Activated T-helper 1 cell treated with Interleukin-2 at 50 U/mL for 16 hours (primary cell): ENCODE measurements at places on chromosomes 6 and 20.

- DNase-seq, result no peak
These were observed 138.7 kb upstream of the SLC24A3 start for GRCh38 chr20:19073584-19074218.

DNA sequence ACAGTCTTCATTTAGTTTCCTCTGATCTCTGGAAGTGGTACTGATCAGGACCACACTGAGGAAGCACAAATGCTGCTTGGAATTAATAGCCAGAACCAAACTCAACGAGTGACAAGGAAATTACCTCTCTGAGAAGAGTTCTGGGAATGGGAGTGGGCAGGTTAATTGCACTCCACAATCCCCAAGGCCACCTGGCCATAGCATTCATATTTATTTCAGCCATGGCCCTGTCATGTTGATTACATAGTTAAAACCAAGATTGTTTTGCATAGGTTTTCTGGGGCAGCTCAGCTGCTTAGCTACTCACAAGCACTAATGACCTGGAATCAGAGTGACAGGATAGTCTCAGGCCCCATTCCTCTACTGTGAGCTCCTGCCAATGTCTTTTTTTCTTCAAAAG, 230.2 kb upstream of the RIMS1 start:
- no peak for DNase-seq

GRCh38 chr20:24958506-24959385, 9.7 kb downstream of the CST7 start:
- no peak for DNase-seq

- DNase-seq, result no peak
These were observed 69.7 kb downstream of the RFPL4B start for GRCh38 chr6:112416866-112417265.

GRCh38 chr6:150142670-150143515, at the start of gene PPP1R14C:
PPP1R14C (plus strand) TSS chr6:150143044; CDS start chr6:150143193, 149 bp downstream.
- DNase-seq, result no peak

GRCh38 chr20:44956410-44956809, 3.8 kb downstream of the TOMM34 start:
- no peak for DNase-seq

GRCh38 chr6:33288141-33288920, 708 bp downstream of the WDR46 start:
- no peak for DNase-seq

DNA sequence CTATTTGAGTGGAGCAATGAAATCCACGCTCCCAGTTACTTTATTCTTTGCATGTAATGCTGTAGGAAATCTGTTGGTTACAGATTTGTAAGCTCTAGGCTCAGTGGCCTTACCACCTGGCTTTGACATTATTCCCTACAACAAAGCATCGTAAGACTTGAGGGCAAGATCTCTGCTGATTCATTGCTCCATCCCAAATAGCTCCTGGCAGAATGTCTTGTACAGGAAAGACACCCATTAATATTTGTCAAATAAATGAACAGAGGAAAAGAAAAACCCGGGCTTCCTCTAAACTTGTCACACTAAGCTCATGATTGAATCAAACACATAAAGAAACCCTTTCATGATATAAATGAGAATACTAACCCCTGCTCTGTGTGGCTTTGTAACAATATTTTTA, 357.5 kb upstream of the RNF217 start:
- DNase-seq, result no peak

DNA sequence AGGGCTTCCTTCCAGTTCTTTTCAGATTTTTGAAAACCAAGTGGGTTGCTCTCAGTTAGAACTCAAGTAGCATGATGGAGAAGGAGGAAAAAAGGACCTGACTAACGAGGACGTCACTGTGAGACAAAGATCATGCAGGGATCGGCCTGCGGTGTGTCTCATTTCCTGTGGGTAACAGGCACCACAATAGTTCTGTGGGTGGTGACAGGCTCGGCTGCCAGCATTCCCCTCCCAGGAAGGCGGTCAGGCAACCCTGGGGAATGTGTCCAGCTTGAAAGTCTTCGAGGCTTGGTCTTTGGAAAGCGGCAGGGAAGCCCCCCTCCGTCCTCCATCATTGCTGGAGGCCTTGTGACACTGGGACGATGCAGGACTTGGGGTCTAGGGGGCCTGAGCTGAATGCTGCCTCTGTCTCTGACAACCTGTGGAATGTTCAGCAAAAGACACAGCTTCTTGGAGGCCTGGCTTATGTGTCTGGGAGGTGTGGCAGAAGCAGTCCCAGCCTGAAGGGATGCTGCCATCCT, 121.0 kb downstream of the BCAS1 start:
- DNase-seq, result peak; percentile 63

DNA sequence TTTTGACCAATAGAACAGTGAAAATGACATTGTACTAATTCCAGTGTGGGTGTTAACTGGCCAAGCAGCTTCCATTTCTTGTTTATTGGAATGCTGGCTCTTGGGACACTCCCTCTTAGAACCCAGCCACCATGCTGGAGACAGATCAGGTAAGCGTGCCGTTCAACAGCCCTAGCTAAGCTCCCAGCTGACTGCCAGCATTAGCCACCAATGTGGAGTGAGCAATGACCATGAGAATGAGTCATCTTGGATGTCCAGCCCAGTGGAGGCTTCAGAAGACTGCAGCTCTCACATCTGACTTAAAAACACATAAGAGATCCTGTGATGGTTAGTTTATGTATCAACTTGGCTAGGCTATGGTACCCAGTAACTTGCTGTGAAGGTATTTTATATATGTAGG, 3.0 kb upstream of the LINC00237 start:
- no peak for DNase-seq

DNA sequence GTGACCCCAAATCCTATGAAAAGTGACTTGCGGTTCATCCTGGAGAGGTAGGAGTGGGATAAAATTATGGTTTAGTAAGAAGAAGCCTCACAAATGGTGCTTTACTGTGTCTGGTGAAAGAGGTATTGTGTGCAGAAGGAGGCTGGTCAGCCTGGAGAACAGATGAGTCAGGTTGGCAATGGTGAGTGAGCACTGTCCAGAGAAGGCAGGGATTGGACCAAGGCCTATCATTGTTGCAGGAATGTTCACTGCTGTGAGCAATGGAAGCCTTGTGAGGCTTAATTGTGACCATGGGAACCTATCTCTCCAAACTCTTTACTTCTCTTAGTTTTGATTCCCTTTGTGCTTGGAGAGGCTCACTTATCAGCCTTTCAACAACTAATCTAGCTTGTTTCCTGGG, 89.0 kb upstream of the KCNK16 start:
- no peak for DNase-seq

- no peak for DNase-seq
These were observed 142.5 kb upstream of the FERMT1 start for GRCh38 chr20:6265204-6265904.

GRCh38 chr6:163707387-163708355, 293.2 kb downstream of the QKI start:
- no peak for DNase-seq

DNA sequence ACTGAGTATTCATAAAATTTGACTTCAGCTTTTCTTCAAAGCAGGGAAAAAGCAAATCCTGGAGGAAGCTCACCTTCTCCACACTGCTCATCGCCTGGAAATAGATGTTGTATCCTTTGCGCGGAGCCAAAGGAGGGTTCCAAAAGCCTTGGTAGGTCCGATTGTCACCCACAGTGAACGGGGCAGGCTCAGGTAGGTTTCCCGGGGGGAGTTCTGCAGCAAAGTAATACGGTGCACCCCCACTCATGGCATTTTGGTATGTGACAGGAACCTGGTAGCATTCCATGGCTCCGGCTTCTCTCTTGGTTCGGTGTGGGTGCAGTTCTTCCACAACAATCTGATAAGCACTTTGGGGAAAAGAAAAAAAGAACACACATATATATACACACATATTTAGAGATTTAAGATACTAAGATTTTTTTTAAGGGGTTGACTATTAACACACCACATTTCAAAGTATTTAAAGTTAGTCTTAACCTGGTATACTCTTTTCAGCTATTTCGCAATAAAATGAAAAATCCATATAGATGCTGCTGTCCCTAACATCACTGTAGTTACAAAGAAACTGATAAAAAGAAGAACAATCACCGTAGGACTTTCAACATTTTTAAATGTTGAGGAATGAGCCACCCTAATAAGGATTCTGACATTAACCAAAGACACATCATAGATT, 166.7 kb upstream of the THEMIS start:
- no peak for DNase-seq

DNA sequence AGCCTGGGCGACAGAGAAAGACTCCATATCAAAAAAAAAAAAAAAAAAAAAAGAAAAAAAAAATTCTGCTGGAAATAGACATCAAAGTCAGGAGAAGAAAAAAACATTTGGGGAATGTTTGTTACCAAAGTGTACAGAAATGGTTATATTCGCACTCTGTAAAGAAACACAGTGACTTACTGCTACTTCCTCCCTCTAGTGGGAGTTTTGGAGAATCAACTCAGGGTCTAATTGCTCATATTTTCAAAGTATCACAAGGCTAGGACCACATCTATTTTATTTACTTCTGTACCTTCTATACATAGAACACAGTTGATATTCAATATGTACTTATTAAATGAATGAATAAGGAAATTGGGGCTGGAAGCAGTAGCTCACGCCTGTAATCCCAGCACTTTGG, 24.4 kb downstream of the ARG1 start:
- no peak for DNase-seq

DNA sequence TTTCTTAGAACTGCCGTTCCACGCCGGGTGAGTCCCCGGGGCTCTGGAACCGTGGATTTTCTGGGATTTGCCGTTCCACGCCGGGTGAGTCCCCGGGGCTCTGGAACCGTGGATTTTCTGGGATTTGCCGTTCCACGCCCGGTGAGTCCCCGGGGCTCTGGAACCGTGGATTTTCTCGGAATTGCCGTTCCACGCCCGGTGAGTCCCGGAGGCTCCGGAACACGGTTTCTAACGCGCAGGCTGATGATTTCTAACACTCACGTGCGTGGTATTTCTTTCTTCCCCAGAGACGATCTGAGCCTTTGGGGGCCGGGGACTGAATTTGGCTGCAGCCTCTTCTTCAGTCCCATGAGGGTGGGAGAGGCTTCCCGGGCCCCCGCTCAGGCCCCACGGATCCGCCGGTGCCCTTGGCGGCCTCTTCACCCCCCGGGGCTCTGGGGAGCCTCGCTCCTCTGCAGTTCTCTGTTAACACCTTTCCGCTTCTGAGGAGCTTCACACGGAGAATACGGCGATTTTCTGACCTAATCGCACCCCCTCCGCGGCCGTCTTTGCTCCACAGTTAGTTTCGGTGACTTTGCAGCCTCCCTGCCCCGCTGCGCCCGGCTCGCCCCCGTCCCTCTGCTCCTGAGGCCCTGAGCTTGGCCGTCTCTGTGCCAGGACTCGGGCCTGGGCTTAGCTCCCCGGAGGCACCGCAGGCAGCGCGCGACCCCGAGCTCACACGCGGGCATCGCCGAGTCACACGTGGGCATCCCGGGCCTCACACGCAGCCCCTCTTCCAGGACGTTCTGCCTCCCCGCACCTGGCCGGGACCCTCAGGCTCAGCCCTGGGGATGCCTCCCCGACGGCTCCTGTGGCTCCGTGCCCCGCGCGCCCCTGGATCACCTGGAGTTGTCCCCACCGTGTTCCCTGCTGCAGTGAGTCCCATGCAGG, 7.2 kb upstream of the KIF25 start:
- no peak for DNase-seq

DNA sequence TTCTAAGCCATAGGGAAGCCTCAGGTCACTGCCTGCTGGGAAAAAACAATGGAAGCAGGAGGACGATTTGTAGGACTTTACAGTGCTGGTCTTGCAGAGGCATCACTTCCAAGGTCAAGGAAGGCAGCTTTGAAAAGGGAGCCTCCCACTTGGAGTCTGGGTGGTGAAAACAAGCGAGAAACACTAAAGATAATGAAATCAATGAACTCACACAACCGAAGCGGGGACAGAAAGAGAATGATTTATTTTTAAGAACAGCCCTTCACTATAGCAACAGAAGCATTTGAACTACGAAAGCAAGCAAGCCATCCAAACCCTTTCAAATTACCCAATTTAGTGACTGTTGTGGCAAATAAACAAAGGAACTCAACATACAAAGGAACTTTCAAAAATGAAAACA, 227.5 kb downstream of the THBS2 start:
- DNase-seq, result no peak

DNA sequence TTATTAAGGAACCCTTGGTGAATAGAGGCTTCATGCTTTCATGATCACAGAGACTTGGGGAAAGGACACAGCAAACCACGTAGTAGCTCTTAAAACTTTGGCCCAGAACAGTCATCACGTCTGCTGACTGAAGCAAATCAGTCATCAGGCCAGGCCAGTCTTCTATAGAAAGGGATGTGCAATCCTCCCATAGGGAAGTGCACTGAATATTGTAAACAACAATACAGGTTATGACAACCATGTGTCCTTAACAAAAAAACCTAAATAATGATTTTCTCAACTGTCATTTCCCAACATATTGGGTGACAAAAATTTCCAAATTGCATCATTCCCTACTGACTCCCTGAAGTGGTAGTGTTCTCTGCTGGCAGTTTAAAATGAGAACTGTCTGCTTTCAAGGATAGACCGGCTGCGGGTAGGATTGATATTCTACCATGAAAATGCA, 388.2 kb upstream of the CITED2 start:
- no peak for DNase-seq

- DNase-seq, result no peak
These were observed 43.2 kb downstream of the ELMO2 start for GRCh38 chr20:46362921-46363867.

DNA sequence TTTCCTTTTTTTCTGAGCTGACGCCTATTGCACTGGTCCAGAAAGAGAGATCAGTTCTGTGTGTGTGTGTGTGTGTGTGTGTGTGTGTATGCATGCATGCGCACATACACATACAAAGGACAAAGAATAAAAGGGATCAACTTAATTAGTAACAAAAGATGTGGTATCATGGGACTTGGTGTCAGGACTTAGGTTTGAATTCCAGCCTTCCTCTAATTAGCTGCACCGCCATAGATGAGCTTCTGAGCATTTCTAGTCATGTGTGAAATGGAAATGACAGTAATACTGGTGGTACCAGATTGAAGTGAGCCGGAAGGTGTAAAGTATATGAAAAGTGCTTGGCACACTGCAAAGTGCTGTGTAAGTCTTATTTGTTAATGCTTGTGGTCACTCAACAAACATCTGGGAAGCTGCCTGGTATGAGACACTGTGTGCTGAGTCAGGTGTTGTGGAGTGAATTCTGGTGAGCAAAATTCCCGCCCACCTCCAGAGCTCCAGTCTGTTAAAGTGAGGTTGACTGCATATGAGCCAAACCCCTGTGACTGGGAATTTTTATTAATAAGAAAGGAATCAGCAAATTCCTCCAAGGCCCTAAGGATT, 12.4 kb downstream of the DAAM2 start:
- no peak for DNase-seq

GRCh38 chr6:155319902-155320301, 5.6 kb upstream of the TFB1M start:
- DNase-seq, result no peak

DNA sequence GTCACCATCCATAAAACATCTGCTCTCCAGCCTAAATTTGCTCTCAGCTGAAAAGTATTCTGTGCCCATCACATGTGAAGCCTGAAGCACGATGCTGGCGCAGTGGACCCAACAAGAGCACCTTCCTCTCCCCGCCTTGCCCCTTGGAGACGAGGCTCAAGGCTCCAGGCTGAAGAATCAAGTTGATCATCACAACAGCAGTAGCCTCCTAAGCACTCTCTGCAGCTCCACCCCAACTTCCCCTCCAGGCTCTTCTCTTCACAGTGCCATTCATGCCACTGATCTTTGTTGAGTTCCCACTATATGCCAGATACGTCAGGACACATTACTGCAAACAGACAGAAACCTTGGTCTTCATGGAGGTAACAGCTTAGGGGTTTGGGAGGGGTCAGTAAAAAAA, 41.6 kb upstream of the ZNF217 start:
- no peak for DNase-seq
